ENCODE measurements at places on chromosomes 16 and 17. TPM values are rescaled to one million over a fixed set of nuclear protein-coding genes. Genes with fewer than 3 reads are reported as not detected.

Gene KRT13
- total RNA-seq = not detected

GRCh38 chr17:64154313-64154695, 24.4 kb upstream of the ERN1 start:
- no peak for DNase-seq
- H3K36me3 ChIP-seq = no peaks in the 10 kb centered on the region
- peak overlapping the region; percentile 41 for H3K27ac ChIP-seq
- H3K4me1 ChIP-seq = peaks cover 12% of the 10 kb centered on the region

DNA sequence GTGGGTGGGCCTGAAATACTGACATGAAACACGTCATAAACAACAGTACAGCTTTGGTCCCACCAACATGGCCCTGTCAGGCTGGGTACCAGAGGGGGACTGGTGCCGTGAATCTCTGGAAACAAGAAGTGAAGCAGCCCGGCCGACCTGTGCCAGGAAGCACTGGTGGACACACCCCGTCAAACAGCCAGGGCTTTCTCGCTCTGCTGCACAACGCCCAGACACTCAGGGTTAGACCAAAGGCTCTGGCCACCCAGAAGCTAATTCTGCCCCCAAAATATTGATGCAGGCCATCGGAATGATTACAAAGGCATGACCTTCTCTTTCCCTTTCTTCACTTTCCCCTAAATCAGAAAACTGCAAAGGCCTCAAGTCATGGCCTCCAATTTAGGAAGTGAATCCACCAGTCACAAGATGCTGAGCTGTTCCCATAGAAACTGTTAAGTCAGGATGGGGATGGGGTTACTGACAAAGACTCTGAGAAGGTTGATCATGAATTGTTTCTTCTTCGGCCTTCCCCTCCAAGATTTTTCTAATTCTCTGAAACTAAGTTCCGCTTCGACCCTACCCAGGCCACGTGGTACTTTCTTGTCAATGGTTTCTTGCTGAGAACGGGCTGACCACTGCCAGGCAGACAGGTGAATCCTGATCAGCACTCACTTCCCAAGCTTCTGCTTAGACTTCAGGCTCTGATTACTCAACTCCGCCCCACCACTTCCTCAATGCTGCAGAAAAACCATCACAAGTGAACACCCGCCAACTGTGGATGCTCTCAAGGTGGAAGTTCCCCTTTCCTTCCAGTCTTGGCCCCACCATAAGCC, 6.7 kb downstream of the PITPNA start:
- H3K27ac ChIP-seq = no peak overlapping the region
- DNase-seq = no peak
- no peak overlapping the region for H3K4me3 ChIP-seq
- peaks cover 7% of the 10 kb centered on the region for H3K36me3 ChIP-seq

DNA sequence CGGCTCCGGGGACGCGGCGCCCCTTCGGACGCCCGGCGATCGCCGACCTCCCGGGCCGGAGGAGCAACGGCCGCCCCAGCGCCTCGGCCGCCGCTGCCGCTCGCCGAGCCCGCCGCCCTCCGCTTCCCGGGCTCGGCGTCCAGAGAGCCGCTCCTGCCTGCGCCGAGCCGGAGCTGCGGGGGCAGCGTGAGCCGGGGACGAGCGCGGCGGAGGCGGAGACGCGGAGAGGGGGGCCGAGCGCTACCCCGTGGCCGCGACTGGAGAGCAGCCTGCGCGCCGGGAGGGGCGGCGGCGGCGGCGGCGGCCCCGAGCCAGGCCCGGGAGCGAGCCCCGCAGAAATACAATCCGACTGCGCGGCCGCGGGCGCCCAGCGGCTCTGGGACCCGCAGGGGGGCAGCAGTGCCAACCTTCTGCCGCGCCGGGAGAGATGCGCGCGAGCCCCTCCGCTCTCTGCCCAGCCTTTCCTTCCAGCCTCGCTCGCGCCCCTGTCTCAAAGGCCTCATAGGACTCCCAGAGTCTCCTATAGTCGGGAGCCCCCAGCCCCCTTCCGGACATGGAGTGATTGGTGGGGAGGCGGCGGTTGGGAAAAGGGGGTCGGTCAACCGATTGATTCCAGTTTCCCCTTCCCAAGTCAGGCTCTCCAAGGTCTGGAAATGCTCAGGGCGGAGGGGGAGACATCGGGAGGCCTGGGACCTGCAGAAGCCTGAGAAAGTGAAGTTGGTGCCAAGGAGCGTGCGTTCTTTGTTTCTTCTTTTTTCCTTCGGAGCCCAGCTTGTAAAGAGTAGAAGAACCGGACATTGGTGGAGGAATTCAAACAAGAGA, 1.0 kb upstream of the SDK2 start:
- peaks cover 18% of the 10 kb centered on the region for H3K4me1 ChIP-seq
- H3K36me3 ChIP-seq = no peaks in the 10 kb centered on the region
- H3K27me3 ChIP-seq = peaks cover 26% of the 10 kb centered on the region

DNA sequence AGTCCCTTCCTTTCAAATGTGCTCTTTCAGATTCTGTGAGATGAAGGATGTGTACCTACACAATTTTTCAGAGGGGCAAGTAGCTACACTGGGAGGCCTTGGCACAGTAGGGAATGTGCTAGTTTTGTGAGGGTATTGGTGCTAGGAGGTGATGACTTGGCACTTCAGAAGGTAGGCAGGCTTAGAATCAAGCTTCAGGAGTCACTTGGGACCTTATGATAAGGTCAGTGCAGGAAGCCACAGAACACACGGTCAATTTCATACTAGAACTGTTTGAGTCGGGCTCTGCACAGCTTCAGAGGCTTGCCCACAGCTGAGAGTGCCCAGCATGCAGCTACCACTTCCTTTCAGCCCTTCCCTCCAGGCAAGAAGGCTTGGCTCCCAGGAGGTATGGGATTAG, 6.1 kb downstream of the CMTM1 start:
- H3K36me3 ChIP-seq = peaks cover under 1% of the 10 kb centered on the region
- no peak overlapping the region for H3K4me3 ChIP-seq
- H3K27me3 ChIP-seq = peaks cover 6% of the 10 kb centered on the region
- H3K27ac ChIP-seq = no peak overlapping the region
- DNase-seq = no peak

DNA sequence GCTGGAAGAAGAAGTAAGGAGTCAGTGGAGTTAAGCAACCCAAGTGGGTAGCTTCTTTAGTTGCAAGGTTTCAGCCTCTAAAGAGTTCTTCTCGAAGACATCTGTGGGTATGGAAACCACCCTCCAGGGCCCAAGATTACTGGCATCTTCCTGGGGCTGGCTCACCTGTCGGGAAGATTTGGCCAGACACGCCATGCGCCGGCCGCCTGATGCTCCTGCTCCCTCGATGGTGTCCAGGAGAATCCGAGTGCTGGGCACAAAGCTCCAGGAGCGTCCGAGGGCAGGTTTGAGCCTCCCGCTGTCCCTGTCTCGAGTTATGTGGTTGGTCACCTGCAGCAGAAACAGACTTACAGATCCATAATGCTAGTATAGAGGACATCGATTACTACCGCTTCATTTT, 18.6 kb downstream of the RAD51D start:
- no peak overlapping the region for H3K4me3 ChIP-seq
- peaks cover 4% of the 10 kb centered on the region for H3K36me3 ChIP-seq
- no peaks in the 10 kb centered on the region for H3K27me3 ChIP-seq
- H3K27ac ChIP-seq = no peak overlapping the region

Gene HES7
- total RNA-seq = 1.5 TPM

Gene TBX6
- total RNA-seq = 4.2 TPM

Gene KRTAP1-5
- total RNA-seq = not detected

DNA sequence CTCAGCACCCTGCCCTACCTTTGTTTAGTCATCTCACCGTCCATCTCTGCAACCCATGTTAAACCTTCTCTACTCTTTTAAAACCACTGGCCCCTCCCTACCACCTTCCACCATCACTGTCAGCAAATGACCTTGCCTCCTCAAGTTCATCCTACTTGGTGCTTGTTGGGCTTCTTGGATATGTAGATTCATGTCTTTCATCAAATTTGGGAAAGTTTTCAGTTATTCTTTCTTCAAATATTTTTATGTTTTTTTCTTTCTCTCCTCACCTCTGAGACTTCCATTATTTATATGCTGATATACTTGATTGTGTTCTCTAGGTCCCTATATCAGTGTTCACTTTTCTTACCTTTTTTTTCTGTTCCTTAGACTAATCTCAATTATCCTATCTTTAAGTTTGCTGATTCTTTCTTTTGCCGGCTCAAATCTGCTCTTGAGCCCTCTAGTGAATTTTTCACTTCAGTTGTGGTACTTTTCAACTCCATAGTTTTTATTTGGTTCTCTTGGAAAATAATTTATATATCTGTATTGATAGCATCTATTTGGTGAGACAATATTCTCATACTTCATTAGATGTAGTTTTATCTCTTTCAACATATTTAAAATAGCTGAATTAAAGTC, 28.7 kb upstream of the ALDH3A2 start:
- no peak overlapping the region for H3K4me3 ChIP-seq
- H3K4me1 ChIP-seq = no peaks in the 10 kb centered on the region
- H3K36me3 ChIP-seq = peaks cover 23% of the 10 kb centered on the region
- DNase-seq = no peak
- no peak overlapping the region for H3K27ac ChIP-seq

GRCh38 chr16:83400234-83400633, 407.5 kb upstream of the HSBP1 start:
- no peaks in the 10 kb centered on the region for H3K4me1 ChIP-seq
- H3K27me3 ChIP-seq = no peaks in the 10 kb centered on the region
- H3K27ac ChIP-seq = no peak overlapping the region

Gene SRCIN1
- total RNA-seq = 0.72 TPM

DNA sequence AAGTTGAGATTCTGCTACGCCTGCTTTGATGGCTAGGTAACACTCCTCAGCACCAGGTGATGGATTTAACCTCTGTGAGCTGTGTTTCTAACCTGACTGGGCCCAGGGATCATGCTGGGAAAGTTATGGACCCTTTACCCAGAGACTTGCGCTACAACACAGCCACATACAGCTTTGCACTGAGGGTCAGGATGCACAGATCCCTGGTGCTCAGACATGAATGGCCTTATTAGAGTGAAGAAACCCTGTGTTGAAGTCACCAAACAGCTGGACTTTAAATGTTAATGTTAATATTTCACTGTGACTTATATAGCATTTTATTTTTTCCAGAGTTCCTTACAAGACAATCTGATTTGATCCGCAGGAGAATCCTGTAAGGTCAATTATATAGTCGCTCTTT, 114.3 kb downstream of the MSI2 start:
- H3K27ac ChIP-seq = no peak overlapping the region
- DNase-seq = no peak
- H3K4me3 ChIP-seq = no peak overlapping the region
- peaks cover 5% of the 10 kb centered on the region for H3K36me3 ChIP-seq
- H3K27me3 ChIP-seq = no peaks in the 10 kb centered on the region

GRCh38 chr16:88077328-88078108, 126.3 kb downstream of the BANP start:
- no peaks in the 10 kb centered on the region for H3K27me3 ChIP-seq
- H3K36me3 ChIP-seq = peaks cover 3% of the 10 kb centered on the region
- no peak overlapping the region for H3K27ac ChIP-seq
- no peak for DNase-seq
- H3K4me3 ChIP-seq = no peak overlapping the region

DNA sequence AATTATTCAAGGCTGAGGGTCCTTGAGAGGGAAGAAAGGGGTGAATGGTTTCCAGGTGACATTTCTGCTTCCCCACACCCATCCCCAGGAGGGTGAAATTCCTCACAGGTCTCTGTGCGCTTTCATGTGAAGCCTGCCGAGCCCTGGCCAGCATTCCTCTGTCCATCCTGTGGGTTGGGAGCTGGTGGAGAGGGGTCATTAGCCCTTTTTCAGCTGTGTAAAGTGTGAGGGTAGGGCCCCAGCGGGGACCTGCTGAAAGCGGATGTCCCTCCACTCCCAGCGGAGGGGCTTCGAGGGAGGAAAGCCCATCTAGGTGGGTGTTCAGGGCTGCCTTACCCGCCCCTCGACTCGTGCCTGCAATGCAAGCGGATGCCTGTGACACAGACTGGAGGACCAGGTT, 53.3 kb upstream of the DLX4 start:
- DNase-seq = no peak
- no peak overlapping the region for H3K4me3 ChIP-seq
- H3K27me3 ChIP-seq = peaks cover 62% of the 10 kb centered on the region

GRCh38 chr17:72063756-72064450, 56.9 kb upstream of the SOX9 start:
- no peaks in the 10 kb centered on the region for H3K4me1 ChIP-seq
- DNase-seq = no peak
- no peaks in the 10 kb centered on the region for H3K27me3 ChIP-seq
- no peaks in the 10 kb centered on the region for H3K36me3 ChIP-seq
- H3K4me3 ChIP-seq = no peak overlapping the region
- no peak overlapping the region for H3K27ac ChIP-seq

- no peak overlapping the region for H3K4me3 ChIP-seq
- H3K27ac ChIP-seq = no peak overlapping the region
- H3K4me1 ChIP-seq = no peaks in the 10 kb centered on the region
- H3K36me3 ChIP-seq = peaks cover 6% of the 10 kb centered on the region
Observed at GRCh38 chr16:79036541-79036940, 564.0 kb downstream of the MAF start.

Gene CACNG3
- not detected for total RNA-seq

Gene CRYBA1
- total RNA-seq = not detected

Gene PRR35
- total RNA-seq = 0.10 TPM

DNA sequence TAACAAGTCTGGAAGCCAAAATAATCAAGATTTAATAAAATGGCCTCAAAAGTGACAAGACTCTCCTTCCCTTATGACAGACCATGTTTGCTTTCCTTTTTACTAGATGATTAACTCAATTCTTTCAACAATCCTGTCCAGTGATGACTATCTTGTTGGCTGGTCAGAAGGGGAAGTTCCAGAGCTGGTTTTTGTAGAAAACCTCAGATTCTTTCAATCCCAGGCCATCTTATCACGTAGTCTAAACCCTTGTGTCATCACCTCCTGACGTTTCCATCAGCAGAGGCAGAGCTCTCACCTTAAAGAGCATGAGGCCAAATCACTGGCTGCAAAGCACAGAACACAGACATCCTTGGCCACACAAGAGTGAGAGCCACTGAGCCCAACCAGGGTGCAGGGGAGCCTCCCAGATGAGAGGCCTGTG, 125.3 kb downstream of the ANKRD11 start:
- H3K36me3 ChIP-seq = peaks cover 7% of the 10 kb centered on the region
- DNase-seq = no peak
- no peaks in the 10 kb centered on the region for H3K27me3 ChIP-seq
- H3K27ac ChIP-seq = peak overlapping the region; percentile 68
- peaks cover 99% of the 10 kb centered on the region for H3K4me1 ChIP-seq

GRCh38 chr17:5672141-5672540, 87.8 kb upstream of the NLRP1 start:
- H3K4me3 ChIP-seq = no peak overlapping the region
- H3K4me1 ChIP-seq = peaks cover 5% of the 10 kb centered on the region
- peaks cover 31% of the 10 kb centered on the region for H3K27me3 ChIP-seq
- H3K36me3 ChIP-seq = no peaks in the 10 kb centered on the region

Gene PTX4
- not detected for total RNA-seq

DNA sequence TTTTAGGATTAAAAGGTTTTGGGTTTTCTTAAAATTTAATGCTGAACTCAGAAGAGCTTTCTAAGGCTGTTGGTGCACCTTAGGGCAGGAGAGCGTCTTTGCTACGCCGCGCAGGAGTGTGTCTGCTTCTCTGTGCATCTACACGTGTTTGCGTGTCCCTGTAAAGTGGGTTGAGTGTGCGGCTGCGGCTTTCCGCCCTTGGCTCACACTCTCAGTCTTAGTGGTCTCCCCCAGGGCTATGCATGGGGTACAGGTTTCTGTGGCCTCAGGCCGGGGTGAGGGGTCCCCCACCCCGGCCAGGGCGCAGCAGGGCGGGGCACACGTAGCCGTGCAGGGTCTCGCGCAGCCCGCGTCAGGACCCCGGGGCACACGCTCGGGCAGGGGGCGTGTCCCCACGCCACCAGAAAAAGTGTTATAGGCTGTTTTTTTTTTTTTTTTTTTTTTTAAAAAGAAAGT, 727 bp upstream of the TENT4B start:
- DNase-seq = peak; percentile 94
- peaks cover 4% of the 10 kb centered on the region for H3K36me3 ChIP-seq
- peak overlapping the region; percentile 98 for H3K4me3 ChIP-seq
- peak overlapping the region; percentile 98 for H3K27ac ChIP-seq
- H3K27me3 ChIP-seq = no peaks in the 10 kb centered on the region

Gene PLCD3
- total RNA-seq = 4.5 TPM

Gene TBC1D3E
- total RNA-seq = not detected

Gene KCNH4
- 0.39 TPM for total RNA-seq

Gene ZNF750
- not detected for total RNA-seq
